SK-N-DZ (cell line): ENCODE measurements at places on chromosomes 5 and 9.

- DNase-seq, result no peak
Observed at GRCh38 chr5:58024151-58024550, 435.7 kb downstream of the PLK2 start.

DNA sequence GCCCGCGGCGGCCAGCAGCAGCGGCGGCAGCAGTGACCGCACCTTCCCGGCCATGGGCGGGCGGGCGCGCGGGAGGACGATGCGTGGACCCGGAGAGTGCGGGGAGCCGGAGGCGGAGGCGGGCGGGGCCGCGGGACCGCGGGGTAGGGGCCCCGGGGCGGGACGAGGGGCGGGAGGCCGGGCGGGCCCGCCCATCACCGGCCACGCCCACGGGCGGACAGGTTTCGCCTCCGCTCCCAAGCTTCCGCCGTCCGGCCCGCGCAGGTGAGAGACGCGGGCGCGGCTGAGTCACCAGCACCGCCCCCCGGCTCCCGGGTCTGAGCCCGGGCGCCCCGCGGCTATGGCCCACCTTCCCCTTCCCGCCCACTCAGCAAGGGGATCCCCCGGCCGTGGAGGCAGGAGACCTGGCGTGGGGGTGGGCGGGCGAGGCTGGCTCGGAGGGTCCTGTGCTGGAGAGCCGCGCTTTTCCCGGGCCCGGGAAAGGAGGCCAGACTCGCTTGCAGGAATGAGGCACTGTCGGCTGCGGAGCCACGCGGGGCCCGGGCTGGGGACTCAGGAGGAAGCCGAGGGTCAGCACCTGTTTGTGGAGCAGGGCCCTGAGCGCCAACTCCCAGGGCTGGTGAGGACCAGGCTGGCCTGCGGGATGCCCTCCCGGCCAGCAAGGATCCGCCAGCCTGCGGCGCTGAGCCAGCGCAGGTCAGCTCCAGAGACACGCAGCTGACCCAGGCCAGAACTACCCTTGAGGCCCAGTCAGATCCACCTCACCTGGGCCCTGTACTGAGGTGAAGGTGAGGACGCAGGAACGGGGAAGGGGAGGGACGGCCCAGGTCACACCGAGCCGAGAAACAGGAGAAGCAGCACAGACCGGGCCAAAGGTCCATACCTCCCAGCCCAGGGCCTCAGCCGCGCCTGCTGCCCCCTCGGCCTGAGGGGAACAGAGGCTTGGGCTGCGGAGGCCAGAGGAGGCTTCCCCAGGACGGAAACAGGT is at the start of gene ENTPD2:
TSS of gene ENTPD2 (minus strand) at position 118 of the 988 bp plus-strand sequence. CDS start at position 54, 64 bp downstream.
- no peak for DNase-seq

DNA sequence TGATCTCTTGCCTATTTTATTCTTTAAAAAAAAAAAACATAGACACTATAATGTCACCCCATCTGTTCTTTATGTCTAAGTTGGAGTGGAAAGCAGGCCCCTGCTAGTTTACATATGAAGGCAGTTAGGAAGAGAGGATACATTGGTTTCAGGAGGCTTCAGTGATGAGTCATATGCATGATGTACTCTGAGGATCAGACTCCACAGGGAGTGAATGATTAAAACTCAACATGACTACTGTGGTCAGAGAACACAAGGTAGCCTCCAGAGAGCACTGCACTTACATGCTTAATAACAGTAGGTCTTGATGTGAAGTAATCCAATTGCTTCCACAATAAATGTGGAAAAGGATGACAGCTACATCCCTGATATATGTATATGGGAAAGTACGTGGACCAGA is 22.7 kb upstream of the FSTL4 start:
- no peak for DNase-seq

- no peak for DNase-seq
Observed at GRCh38 chr9:125883565-125884217, 136.5 kb downstream of the PBX3 start.

DNA sequence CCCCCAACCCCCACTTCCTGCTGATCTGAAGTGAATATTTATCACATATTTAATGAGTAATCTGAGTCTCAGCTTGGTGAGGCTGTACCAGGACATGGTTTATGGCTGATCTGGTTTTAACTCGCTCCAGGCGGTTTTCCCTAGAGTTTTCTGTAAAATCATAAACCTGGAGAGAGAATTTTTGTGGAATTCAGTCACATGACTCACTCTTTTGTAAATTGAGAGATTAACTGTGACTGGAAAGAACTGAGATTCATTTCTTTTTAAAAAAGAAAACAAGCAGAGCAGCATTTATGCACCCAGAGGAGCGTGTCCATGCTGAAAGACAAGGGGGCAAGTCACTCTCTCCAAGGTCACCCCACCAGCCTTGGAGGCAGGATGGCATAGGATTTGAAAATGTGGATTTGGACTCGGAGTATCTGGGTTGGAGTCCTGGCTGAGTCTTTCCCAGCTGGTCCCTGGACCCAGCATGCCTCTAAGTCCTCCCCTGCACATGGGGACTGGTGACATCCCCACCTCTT is 81.8 kb downstream of the ZNF618 start:
- no peak for DNase-seq
